ENCODE measurements at places on chromosomes 2 and 18.
A peak's percentile ranks its signal among the peaks of the same experiment; 100 is the strongest.

GRCh38 chr2:214077727-214078126 is 333.1 kb upstream of the VWC2L start:
- DNase-seq: no peak

GRCh38 chr2:44731505-44731904 is 210.0 kb upstream of the SIX3 start:
- no peak for DNase-seq

DNA sequence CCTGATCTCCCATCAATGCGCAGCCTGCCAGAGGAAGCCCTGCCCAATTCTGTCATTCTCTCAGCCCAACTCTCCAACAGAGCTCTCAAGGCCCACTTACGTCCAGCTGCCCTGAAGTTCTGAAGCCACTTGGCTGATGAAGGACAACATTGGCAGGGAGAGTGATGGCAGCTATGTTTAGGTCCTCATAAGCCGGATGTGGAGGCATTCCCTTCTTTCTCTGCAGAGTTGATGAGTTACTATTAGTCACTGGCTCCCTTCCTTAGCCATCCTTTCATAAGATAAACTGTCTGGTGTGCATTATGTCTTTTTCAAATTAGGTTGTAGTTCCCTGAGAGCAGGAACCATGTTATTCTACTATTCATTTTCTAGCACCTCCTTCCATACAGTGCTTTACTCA is 22.5 kb upstream of the TACR1 start:
- DNase-seq: peak; percentile 12

DNA sequence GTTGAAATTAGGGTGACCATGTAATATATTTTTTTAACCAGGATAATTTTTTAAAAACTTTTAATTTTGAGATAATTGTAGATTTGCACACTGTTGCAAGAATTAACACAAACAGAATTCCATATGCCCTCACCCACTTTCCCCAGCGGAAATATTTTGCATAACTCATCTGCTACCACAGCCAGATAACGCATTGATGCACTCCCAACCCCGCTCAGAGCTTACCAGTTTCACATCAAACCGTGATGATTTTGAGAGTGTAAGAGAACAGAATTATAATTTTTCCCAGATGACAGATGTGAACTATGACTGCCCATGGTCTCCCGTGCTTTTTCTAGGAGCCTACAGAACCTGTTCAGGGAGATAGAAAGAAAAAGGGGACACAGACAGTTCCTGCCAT is 35.2 kb upstream of the LDLRAD4 start:
- DNase-seq: no peak

GRCh38 chr2:163175294-163175693 is 336.7 kb upstream of the KCNH7 start:
- no peak for DNase-seq

DNA sequence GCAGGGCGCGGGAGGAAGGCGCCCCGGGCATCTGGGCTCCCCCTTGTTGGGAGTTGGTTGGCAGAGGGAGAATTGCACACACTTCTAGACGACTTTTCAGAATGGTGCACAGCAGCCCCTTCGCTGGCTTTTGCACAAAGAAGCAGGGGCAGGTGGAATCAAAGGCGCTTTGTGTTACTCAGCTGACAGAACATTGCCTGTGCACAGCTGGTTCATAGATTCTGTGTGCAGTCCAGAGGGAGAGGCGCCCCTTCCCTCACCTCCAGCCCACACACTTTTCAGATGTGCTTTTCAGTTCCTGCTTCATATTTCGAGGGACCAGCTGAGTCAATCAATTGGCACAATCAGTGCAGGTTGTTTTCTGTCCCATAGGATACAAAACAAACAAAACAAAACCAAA is 348.4 kb upstream of the RAB12 start:
- no peak for DNase-seq

- peak; percentile 34 for DNase-seq
Observed at GRCh38 chr18:41323044-41323443, 632.0 kb upstream of the PIK3C3 start.

DNA sequence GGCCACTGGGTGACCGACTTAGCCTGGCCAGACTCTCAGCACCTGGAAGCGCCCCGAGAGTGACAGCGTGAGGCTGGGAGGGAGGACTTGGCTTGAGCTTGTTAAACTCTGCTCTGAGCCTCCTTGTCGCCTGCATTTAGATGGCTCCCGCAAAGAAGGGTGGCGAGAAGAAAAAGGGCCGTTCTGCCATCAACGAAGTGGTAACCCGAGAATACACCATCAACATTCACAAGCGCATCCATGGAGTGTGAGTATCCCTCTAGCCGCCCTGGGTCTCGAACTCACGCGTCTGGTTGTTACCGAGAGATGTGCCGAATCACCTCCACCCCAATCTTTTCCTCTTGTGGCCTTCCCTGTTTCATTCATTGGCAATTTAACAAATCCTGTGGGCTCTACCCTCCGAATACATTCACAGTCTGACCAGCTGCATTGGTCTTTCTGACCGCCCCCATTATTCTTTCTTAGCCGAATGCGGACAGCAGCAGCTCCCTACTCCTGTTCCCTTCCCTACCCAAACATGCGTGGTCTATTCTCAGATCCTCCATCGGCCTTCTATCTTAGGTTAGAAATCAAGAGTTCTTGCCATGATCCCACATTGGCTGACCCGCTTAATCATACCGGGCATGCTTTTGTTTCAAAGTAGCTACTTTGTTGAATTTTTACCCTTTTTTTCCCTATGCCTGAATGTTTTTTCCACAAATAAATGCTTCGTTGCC is 631 bp downstream of the RPL31 start:
- peak; percentile 61 for DNase-seq

DNA sequence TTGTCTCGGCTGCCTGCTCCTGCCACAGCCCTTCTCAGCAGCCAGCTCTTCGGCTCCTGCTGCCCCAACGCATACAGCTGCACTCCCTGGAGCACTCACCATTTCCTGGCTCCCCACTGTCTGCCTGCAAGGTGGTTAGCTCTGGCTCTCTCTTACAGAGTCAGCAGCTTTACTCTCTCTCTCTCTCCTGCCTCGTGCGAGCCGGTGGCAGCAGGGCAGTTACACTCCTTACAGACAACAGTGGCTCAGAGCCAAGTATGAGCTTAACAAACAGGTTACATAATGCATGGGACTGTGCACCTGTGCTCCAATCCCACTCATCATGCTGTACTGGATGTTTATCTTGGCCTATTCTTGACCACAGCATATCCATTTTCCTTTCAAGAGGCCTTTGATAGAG is 47.4 kb upstream of the DNAJC10 start:
- DNase-seq: no peak

DNA sequence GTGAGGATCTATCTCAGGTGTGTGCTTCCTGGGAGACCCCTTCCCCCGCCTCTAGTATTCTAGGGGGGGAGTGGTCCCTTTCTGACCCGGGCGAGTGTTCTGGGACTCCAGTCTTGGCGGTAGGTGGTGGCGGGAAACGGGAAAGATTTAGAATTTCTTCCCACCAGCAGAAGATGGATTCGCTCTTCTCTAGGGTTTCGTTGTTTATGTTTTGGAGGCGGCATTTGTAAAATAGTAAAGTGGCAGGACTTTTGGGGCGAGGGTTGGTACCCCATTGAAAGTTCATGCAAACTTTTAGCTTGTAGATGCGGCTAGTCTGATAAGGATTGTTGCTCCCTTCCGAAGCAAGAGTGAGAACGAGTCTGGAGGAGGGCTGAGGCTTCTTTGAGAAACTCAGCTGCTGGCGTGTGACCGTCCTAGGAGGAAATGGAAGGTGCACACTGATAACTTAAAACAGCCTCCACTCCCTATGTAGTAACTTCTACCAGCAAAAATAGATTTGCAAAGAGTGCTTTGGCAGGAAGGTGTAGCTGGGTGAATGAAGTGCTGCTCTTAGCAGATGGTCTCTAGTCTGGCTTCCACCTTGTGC is 412 bp downstream of the GPD2 start:
- peak; percentile 60 for DNase-seq

- DNase-seq: no peak
Observed at GRCh38 chr2:58973811-58974281, 732.7 kb upstream of the FANCL start.

GRCh38 chr2:204116159-204116792 is 179.7 kb downstream of the ICOS start:
- no peak for DNase-seq

- no peak for DNase-seq
Observed at GRCh38 chr2:32594573-32594972, 33.3 kb upstream of the TTC27 start.

- no peak for DNase-seq
Observed at GRCh38 chr2:207139552-207139951, 26.2 kb downstream of the KLF7 start.

- peak; percentile 45 for DNase-seq
Observed at GRCh38 chr2:11203480-11203879, 48.2 kb downstream of the SLC66A3 start.

- no peak for DNase-seq
Observed at GRCh38 chr18:70377317-70377799, 88.5 kb downstream of the SOCS6 start.

- peak; percentile 41 for DNase-seq
Observed at GRCh38 chr2:30361751-30362394, 85.2 kb upstream of the LCLAT1 start.

DNA sequence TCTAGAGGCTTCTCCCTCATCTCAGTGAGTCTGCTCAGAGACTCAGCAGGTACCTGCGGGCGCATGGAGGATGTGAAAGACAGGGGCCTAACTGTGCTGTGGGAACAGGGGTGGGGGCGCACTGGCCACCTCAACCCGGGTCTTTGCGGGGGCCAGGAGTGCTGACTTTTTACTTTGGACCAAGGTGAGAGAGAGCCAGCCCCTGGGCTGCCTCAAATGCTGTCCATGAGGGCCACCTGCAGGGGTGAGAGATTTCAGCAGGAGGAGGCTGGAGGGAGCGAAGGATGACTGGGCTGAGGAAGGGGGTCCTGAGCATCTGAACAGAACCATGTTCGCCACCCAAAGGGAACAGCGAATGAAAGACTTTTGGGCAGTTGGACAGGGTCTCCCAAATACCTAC is 129.4 kb downstream of the TNS1 start:
- no peak for DNase-seq

GRCh38 chr2:208175840-208176153 is 12.4 kb upstream of the CRYGA start:
- no peak for DNase-seq

GRCh38 chr18:47932603-47933002 is 2.1 kb upstream of the SMAD2 start:
- no peak for DNase-seq

GRCh38 chr2:135875491-135876065 is 665 bp downstream of the MCM6 start:
- peak; percentile 74 for DNase-seq

GRCh38 chr2:60882971-60883753 is 1.8 kb downstream of the REL start:
- DNase-seq: peak; percentile 43

- no peak for DNase-seq
Observed at GRCh38 chr2:101986804-101987740, 4.7 kb upstream of the IL1R2 start.

DNA sequence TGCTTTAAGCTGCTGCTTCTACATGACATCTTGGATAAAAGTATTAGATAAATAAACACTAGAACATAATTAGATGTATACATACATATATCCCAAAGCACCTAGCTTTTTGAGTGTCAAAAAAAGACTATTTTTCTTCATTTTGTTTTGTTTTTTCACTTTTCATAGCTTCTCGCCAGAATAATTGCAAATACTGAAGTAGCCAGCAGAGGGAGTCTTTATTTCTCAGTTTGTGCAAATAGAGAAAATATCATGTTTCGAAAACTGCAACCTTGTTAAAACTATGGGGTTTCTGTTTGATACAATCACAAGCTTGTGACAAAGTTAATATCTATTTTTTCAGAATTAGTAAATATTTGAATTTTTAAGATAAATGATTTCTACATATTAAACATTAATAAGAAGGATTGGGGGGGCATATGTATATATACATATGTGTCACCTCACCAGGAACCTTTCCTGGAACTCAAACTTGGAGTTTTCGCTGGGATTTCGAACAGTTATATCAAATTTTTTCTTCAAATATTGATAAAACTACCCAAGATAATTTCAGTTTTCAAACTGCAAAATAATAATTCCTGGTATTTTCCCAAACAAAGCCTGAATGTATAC is 61.0 kb downstream of the GRB14 start:
- peak; percentile 84 for DNase-seq

DNA sequence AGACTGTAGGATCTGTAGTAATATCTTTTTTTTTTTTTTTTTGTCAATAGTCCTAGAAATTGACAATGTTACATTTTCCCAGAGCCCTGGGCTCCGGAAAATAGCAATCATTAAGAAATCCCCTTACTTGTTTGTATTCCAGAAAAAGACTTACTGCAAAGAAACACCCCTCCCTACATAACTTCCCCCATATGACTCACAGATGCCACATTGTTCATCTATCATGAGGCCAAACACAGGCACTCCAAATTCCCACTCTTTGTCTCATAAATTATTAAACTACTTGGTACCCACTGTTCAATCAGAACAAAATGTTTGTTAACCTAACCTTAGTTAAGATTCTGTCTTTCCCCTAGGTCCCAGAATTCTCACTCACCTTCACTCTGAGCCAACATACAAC is 53.5 kb downstream of the TEX51 start:
- no peak for DNase-seq

GRCh38 chr2:161135951-161136593 is 24.2 kb upstream of the TANK start:
- no peak for DNase-seq

GRCh38 chr2:141582213-141582612 is 548.6 kb downstream of the LRP1B start:
- no peak for DNase-seq

GRCh38 chr18:43682196-43682595 is 404.9 kb upstream of the SYT4 start:
- DNase-seq: no peak

- no peak for DNase-seq
Observed at GRCh38 chr2:118945881-118946280, 3.9 kb downstream of the MARCO start.

DNA sequence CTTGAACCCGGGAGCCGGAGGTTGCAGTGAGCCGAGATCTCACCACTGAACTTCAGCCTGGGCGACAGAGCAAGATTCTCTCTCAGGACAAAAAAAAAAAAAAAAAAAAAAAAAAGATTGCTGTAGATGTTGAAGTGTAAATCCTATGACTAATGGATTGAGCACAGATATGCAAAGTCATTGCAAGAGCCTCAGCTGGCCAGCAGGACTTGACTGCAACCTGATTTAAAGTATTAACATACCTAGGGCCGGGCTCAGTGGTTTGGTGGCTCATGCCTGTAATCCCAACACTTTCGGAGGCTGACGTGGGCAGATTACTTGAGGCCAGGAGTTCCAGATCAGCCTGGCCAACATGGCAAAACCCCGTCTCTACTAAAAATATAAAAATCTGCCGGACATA is 103.4 kb upstream of the MSH2 start:
- peak; percentile 35 for DNase-seq

GRCh38 chr2:185522472-185522871 is 216.1 kb upstream of the FSIP2 start:
- DNase-seq: no peak
